Central memory CD4-positive, alpha-beta T cell (primary cell): ENCODE measurements at places on chromosomes 4 and X.

DNA sequence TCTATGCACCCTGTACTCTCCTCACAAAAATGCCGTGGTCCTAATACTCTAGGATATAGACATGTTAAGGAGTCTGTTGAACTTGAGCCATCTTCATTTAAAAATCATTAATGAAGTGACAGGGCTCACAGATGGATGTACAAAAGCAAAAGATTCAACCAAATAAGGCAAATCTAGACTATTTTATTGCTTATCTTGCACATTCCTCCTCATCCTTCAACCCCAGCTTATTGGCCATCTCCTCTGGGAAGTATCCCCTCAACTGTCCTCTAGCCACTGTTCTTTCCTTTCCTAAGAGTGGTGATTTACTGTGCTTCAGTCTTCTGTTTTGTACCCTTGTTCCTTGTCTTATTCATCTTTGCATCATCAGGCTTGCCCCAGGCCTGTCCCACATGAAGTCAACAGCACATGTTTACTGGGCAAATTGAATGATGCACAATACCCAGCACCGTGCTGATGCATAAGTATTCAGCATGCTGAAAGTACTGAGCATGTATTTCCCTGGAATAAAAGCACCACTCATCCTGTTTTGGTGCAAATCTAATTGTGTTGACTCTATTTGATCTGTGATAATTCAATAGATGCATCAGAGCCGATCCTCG lies 287.3 kb upstream of the CLNK start:
- no peak for DNase-seq

GRCh38 chr4:23959396-23960148 lies 69.7 kb upstream of the PPARGC1A start:
- DNase-seq: no peak

GRCh38 chrX:26845056-26845455 lies 618.1 kb downstream of the PPP4R3C start:
- DNase-seq: no peak

GRCh38 chr4:146401274-146401673 lies 120.5 kb downstream of the SLC10A7 start:
- no peak for DNase-seq

- no peak for DNase-seq
Observed at GRCh38 chr4:66564901-66565651, 894.8 kb upstream of the EPHA5 start.
